ENCODE measurements at places on chromosomes 4 and X.

GRCh38 chr4:22987870-22988269 is 295.1 kb downstream of the GBA3 start:
- no peaks in the 10 kb centered on the region for H3K4me1 ChIP-seq
- H3K27me3 ChIP-seq: no peaks in the 10 kb centered on the region
- no peak overlapping the region for H3K4me3 ChIP-seq
- no peak for DNase-seq

GRCh38 chr4:115315182-115315581 is 201.8 kb upstream of the NDST4 start:
- H3K36me3 ChIP-seq: no peaks in the 10 kb centered on the region
- no peaks in the 10 kb centered on the region for H3K4me1 ChIP-seq
- H3K27me3 ChIP-seq: no peaks in the 10 kb centered on the region
- no peak overlapping the region for H3K4me3 ChIP-seq
- no peak for DNase-seq
- H3K27ac ChIP-seq: no peak overlapping the region

GRCh38 chrX:70171624-70172023 is 5.7 kb upstream of the DGAT2L6 start:
- no peak overlapping the region for H3K4me3 ChIP-seq
- no peaks in the 10 kb centered on the region for H3K27me3 ChIP-seq
- peaks cover 5% of the 10 kb centered on the region for H3K4me1 ChIP-seq
- H3K27ac ChIP-seq: no peak overlapping the region

DNA sequence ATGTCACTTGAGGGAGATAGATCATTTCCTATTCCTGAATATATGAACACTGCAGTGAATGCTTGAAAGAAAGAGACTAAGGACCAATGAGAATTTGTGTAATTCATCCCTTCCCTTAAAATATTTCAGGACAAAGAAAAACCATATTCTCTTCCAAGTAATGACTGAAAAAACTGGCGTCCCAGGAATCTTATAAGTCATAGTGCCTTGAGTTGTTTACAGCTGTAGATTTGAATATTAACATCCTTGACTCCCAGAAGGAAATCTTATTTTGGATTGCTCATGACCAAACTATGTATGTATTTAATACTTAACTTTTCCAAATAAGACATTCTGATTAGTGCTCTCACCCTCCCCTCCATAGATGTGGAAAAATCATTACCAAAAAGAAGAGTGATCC is 55.5 kb downstream of the CLDN22 start:
- peaks cover 26% of the 10 kb centered on the region for H3K4me1 ChIP-seq
- peaks cover 67% of the 10 kb centered on the region for H3K36me3 ChIP-seq
- no peaks in the 10 kb centered on the region for H3K27me3 ChIP-seq
- H3K4me3 ChIP-seq: no peak overlapping the region
- DNase-seq: no peak
- no peak overlapping the region for H3K27ac ChIP-seq

DNA sequence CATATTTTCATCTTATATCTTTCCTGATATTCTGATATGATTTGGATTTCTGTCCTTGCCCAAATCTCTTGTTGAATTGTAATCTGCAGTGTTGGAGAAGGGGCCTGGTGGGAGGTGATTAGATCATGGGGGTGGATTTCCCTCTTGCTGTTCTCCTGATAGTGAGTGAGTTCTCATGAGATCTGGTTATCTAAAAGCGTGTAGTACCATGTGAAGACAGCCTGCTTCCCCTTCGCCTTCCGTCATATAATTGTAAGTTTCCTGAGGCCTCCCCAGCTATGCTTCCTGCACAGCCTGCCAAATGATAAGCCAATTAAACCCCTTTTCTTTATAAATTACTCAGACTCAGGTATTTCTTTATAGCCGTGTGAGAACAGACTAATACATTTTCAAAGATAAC is 77.2 kb downstream of the ANKRD50 start:
- peaks cover 29% of the 10 kb centered on the region for H3K4me1 ChIP-seq
- no peak overlapping the region for H3K27ac ChIP-seq
- H3K36me3 ChIP-seq: no peaks in the 10 kb centered on the region
- peak; percentile 81 for DNase-seq
- H3K27me3 ChIP-seq: no peaks in the 10 kb centered on the region
- H3K4me3 ChIP-seq: no peak overlapping the region

- H3K36me3 ChIP-seq: no peaks in the 10 kb centered on the region
- no peak overlapping the region for H3K27ac ChIP-seq
These were observed 5.5 kb downstream of the SEPSECS start for GRCh38 chr4:25154594-25155265.

DNA sequence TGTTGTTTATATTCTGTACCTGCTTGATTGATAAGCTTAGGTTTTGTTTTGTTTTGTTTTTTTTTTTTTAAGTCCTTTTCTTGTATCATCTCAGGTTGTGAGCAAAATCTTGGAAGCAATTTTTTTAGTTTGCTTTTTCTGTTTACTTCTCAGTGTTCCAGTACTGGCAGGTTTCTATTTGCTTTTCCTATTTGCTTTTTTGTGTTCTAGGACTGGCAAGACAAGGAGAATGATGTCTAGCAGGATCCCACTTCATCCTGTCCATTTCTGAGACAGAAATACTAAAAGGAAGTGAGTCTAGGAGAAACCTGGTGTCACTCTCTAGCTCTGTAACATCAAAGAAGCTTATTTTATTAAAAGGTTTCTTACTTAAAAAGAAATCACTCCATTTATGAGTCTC is 15.6 kb downstream of the CXCL13 start:
- peaks cover 14% of the 10 kb centered on the region for H3K27me3 ChIP-seq
- no peak overlapping the region for H3K4me3 ChIP-seq
- H3K27ac ChIP-seq: no peak overlapping the region
- no peaks in the 10 kb centered on the region for H3K36me3 ChIP-seq

GRCh38 chr4:151195801-151196200 is 81.2 kb upstream of the PRSS48 start:
- H3K27me3 ChIP-seq: no peaks in the 10 kb centered on the region
- no peak overlapping the region for H3K4me3 ChIP-seq
- no peak for DNase-seq
- H3K27ac ChIP-seq: no peak overlapping the region
- no peaks in the 10 kb centered on the region for H3K4me1 ChIP-seq

DNA sequence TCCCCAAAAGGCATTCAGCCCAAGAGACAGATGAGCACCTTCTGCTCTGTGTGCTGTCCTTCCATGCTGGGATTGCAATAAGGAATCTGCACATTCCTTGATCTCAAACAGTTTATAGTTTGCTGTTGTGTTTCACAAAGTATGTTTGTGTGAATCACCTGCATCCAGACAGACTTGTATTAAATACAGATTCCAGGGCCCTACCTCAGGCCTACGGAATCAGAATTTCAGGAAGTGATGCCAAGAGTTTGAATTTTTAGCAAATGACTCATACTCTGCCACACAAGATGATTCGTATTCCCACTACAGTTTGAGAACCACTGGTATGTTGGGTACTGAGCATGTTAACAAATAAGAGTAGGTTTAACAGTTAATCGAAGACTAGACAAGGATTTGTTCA is 7.0 kb downstream of the VAMP7 start:
- H3K36me3 ChIP-seq: peaks cover 4% of the 10 kb centered on the region
- peak; percentile 40 for DNase-seq
- no peak overlapping the region for H3K4me3 ChIP-seq

DNA sequence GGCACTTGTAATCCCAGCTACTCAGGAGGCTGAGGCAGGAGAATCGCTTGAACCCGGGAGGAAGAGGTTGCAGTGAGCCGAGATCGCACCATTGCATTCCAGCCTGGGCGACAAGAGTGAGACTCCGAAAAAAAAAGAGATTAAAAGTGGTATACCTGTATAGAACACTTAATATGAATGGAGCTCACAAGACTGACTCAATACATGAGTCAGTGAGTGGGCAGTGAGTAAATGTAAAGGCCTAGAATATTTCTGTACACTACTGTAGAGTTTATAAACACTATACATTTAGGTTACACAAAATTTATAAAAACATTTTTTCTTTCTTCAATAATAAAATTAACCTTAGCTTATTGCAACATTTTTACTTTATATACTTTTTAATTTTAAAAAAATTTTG is 93.8 kb downstream of the CENPC start:
- no peaks in the 10 kb centered on the region for H3K36me3 ChIP-seq
- DNase-seq: no peak
- no peaks in the 10 kb centered on the region for H3K4me1 ChIP-seq
- no peak overlapping the region for H3K4me3 ChIP-seq
- H3K27ac ChIP-seq: no peak overlapping the region

GRCh38 chrX:7620560-7620959 is 222.4 kb upstream of the VCX start:
- no peak for DNase-seq
- H3K36me3 ChIP-seq: no peaks in the 10 kb centered on the region
- H3K4me1 ChIP-seq: no peaks in the 10 kb centered on the region
- no peak overlapping the region for H3K4me3 ChIP-seq

DNA sequence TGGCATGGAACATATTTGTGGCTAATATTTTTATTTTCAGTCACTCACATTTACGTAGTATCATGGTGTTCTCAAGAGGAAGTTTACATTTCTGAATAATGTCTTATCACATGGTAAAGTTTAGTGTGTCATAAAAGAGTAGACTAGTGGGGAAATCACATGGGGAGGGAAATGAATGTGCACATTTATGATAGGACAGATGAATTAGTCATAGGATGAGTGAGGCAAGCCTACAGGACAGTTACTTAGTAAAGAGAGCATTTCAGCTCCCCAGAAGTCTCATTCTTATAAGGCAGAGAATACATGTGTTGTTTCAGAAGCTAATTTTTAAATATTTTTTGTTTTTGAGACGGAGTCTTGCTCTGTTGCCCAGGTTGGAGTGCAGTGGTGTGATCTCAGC is 6.2 kb downstream of the GK start:
- no peaks in the 10 kb centered on the region for H3K36me3 ChIP-seq
- DNase-seq: no peak
- no peak overlapping the region for H3K4me3 ChIP-seq
- H3K27ac ChIP-seq: no peak overlapping the region
- no peaks in the 10 kb centered on the region for H3K4me1 ChIP-seq

DNA sequence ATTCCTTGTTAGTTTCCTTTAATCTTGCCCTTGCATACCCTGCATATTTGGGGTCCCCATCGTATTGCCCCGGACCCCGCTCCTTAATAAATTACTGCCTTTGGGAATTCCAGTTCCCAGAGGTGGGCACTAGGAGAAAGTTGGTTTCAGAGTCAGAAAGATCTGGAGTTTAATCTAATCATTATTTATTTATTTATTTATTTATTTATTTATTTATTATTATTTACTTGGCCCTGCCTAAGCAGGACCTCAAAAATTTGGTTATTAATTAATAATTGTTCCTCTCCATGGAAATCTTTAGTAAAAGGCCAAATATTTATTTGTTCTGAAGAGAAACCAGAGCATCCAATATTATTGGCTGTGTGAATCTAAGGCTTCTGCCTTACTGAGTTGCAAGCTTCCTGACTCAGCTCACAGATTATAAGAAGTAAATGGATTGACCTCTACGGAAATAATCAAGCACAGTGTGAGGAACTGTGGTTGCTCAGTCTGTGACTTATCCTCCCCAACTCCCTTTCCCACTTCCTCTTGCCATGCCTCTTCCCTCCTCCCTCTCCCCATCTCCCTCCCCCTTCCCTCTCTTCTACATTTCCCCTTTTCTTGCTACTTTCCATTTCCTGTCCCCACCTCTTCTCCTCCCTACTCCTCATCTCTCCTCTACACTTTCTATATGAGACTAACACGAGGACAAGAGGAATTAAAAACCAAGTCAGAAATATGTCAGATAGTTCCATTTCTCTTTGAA is 61.5 kb upstream of the AP1S2 start:
- DNase-seq: peak; percentile 20
- H3K27me3 ChIP-seq: peaks cover 11% of the 10 kb centered on the region
- no peaks in the 10 kb centered on the region for H3K36me3 ChIP-seq
- no peaks in the 10 kb centered on the region for H3K4me1 ChIP-seq
- no peak overlapping the region for H3K4me3 ChIP-seq

GRCh38 chrX:153457827-153458466 is 12.1 kb upstream of the TREX2 start:
- no peaks in the 10 kb centered on the region for H3K27me3 ChIP-seq
- H3K4me1 ChIP-seq: no peaks in the 10 kb centered on the region
- H3K36me3 ChIP-seq: no peaks in the 10 kb centered on the region
- no peak for DNase-seq
- H3K4me3 ChIP-seq: no peak overlapping the region
- no peak overlapping the region for H3K27ac ChIP-seq

DNA sequence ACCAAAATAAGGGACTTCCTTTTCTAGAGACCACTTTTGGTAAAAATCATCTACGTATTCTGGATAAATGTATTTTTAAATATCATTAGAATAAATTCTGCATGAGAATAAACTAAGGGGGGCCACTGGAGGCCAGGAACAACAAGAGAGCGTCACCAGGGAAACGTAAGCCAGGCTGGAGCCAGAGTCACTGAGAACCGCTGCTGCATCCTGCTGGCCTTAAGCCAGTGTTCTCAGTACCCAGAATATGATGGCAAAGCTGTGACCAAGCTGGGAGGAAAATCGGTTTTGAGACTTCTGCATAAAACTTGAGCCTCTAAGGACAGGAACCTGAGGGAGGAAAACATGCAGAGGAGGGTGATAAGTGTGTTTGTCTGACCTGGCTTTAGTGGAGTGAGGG is 63.0 kb upstream of the FAM9A start:
- no peaks in the 10 kb centered on the region for H3K36me3 ChIP-seq
- no peaks in the 10 kb centered on the region for H3K4me1 ChIP-seq
- no peak overlapping the region for H3K27ac ChIP-seq

DNA sequence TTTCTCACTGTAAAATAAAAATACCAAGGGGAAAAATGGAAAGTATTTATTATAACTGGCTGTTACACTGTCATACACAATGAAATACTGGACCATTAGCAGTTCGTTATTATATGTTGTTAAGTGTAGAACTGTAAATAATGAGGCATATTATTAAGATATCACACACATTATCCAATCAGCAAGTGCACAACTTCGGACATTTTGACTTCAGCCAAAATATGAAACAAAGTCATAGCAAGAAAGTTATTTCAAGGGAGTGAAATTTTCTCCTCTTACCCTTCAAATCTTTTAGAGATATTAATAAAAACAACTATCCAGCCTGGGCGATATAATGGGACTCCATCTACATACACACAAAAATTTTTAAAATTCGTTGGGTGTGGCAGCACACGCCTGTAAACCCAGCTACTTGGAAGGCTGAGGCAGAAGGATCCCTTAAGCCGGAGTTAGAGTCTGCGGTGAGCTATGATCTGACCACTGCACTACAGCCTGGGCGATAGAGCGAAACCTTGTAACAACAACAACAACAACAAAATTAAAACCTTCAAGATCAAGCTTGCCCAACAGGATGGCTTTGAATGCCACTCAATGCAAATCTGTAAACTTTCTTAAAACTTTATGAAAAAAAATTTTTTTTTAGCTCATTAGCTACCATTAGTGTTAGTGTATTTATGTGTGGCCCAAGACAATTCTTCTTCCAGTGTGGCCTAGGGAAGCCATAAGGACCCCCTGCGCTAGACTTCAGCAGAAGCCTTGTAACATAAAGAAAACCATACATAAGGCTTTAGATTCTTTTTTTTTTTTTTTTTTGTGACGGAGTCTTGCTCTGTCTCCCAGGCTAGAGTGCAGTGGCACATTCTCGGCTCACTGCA is 1.3 kb upstream of the CISD2 start:
- peak overlapping the region; percentile 71 for H3K4me3 ChIP-seq
- no peaks in the 10 kb centered on the region for H3K27me3 ChIP-seq
- DNase-seq: no peak
- H3K36me3 ChIP-seq: no peaks in the 10 kb centered on the region
- no peak overlapping the region for H3K27ac ChIP-seq

- H3K4me3 ChIP-seq: no peak overlapping the region
- H3K27me3 ChIP-seq: no peaks in the 10 kb centered on the region
- H3K4me1 ChIP-seq: no peaks in the 10 kb centered on the region
- no peak overlapping the region for H3K27ac ChIP-seq
- no peak for DNase-seq
These were observed 567.7 kb downstream of the KCNIP4 start for GRCh38 chr4:21380861-21381260.

GRCh38 chr4:139665690-139666529 is at the start of gene MGST2:
MGST2 (plus strand) TSS chr4:139665819; CDS start chr4:139666020, 201 bp downstream.
- peak within 1 kb of the TSS; percentile 47 for H3K4me3 ChIP-seq
- H3K27me3 ChIP-seq: no peaks in the 10 kb centered on the region
- peaks cover 9% of the 10 kb centered on the region for H3K4me1 ChIP-seq

Measured in A673 (cell line).